Daoy (cell line): ENCODE measurements at places on chromosomes 6 and 20. TPM values are rescaled to one million over a fixed set of nuclear protein-coding genes. Genes with fewer than 3 reads are reported as not detected.

Gene TRAPPC3L
- total RNA-seq, result not detected in 2 replicates

Gene ZC2HC1B
- not detected in 2 replicates for total RNA-seq

DNA sequence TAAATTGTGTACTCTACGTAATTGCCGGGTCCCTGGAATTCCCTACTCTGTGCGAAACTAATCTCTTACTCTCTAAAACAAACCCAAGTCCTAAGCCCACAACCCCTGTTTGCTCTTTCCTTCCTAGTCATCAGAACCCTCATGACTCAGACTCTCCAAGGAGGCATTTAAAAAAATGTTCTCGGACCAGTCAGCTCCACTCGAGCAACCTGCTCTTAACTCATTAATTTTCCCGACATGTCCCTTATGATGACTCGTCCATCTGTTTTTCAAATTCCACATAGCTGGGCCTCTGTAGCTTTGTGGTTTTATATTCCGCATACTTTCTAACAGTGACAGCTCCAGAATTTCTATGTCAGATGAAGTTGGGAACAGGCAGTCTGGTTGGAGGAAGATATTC lies 2.6 kb upstream of the MUC22 start:
- peak; percentile 86 for DNase-seq

GRCh38 chr6:44104481-44105021 lies 22.7 kb downstream of the MRPL14 start:
- DNase-seq, result no peak

Gene OGFRL1
- 3.7 TPM in 2 replicates for total RNA-seq

DNA sequence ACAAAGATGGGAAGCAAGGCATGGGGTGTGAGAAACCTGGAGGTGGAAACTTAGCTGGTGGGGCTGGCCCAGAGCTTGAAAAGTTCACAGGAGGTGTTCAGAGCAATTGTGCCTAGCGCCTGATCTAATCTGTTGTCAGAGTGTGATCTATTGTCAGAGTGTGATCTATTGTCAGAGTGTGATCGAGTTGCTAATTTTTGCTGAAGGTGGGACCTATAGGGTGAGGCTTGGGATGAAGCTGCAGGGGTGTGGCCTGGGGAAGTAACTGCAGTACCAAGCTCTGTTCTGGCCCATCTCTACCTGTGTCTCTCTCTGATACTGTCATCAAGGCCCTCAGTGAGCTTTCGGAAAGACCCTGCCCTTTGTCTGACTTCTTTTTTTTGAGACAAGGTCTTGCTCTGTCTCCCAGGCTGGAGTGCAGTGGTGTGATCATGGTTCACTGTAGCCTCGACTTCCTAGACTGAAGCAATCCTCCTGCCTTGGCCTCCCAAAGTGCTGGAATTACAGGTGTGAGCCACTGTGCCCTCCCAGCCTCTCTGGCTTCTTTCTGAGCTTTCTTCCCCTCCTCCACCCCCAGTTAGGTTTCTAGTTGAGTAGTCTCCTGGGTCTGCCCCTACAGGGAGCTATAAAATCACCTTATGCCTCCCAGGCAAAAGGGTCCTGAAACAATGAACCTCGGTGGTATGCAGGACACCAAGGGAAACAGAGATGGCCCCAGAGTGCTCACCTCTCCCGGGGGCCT lies 150.8 kb upstream of the RNF24 start:
- DNase-seq, result no peak

GRCh38 chr6:105849746-105850145 lies 236.4 kb upstream of the PRDM1 start:
- DNase-seq, result no peak

Gene SRMS
- total RNA-seq, result not detected in 2 replicates

DNA sequence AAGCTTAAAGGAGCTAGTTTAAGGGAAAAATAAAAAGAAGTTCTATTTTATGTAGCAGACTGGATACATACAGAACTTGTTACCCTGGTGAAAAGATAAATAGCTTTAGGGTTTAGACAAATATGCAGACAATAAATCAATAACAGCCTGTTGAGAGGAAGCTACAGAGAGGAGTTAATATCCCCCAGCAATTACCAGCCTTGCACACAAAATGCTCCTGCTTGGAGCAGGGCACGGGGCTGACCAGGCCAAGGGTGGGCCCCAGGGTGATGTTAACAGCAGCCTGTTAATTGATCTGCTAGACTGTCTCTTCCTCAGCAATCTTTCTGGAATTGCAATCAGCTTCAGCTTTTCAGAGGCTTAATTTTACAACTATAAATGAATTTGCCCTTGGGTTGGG lies 125.1 kb upstream of the SOX4 start:
- no peak for DNase-seq

Gene KLC4
- total RNA-seq, result 14.8 and 18.9 TPM in 2 replicates

Gene TRIM10
- not detected in 2 replicates for total RNA-seq
